ENCODE measurements at places on chromosomes 5 and 9.

DNA sequence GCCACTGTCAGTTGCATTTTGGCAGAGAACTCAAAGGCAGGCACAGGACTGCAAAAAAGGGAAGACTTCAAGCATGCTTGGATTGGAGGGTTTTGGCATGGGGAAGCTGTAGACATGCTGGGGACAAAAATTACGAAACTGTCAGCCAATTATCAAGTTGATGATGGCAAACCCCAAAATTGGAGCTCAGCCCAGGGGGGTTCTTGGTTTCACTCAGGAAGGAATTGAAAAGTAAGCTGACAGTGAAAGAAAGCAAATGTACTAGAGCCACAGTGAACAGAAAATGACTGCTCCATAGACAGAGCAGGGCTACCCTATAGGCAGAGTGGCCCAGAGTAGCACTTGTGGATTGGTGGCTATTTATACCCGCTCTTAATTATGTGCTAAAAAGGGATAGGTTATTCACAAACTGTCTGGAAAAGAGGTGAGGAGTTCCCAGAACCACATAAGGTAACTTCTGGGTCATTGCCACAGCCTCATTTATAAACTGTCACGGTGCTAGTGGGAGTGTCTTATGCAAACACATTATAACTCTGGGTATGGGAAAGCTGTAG lies 14.6 kb upstream of the CFAP95 start:
- no peak for DNase-seq

GRCh38 chr9:93003552-93004407 lies 54.7 kb upstream of the SUSD3 start:
- peak; percentile 75 for DNase-seq

DNA sequence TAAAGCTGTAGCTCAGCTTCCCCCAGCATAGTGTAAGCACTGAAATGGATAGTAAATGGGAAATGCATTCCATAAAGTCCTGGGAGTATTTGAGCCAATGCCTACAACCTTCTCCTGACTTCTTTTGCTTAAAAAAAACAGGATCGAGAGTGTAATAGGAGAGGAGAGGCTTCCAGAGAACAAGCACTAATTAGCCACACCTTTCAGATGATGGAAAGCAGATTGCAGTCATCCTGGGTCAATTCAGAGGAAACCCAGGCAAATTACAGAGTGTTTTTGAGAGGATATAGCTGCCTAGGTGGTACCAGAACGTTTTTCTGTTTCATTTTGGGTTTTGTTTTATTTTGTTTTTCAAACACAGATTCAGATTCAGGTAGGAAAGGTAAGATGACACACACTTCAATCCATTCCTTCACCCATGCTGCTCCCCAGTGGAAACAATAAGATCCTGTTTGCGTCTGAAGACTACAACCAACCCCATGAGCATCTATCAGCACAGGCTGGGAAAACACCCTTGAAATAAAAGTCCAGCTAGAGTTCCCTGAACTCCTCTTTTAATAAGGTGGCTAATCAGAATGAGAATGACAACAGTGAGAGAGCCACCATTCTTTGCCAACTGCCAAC lies 95.6 kb downstream of the RFK start:
- DNase-seq, result no peak

- DNase-seq, result no peak
Measured at GRCh38 chr9:7287986-7288385, 511.6 kb downstream of the DMAC1 start.

Measured in GM13977 (cell line).